ENCODE measurements at places on chromosomes 16 and 17.

GRCh38 chr17:31089471-31089870 is 5.3 kb upstream of the NF1 start:
- no peak for DNase-seq

DNA sequence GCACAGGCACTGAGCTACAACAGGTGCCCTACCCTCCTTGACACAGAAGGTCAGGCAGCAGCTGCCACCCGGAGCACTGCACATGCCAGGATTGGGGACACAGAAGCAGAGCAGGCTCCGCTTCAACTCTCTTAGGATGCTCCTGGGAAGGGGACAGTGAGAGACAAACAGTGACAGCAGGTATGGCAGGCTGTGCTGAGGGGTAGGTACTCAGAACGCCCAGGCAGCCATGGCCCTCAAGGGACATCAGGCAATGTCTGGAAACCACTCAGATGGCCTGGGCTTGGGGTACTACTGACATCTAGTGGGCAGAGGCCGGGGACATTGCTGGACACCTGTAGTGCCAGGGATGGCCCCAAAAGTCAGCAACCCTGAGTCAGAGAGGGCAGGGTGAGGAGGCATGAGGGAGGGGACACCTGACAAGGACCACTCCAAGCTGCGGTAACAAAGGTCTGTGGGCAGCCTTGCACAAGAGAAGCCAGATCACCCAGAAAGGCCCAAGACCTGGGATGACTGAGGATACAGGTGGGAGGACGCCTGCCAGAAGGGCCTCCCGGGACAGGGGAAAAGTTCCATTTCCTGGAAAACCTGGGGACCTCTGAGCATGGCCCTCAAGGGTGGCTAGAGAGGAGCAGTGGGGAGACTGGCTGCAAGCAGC is 21.2 kb downstream of the PEMT start:
- DNase-seq: peak; percentile 43

GRCh38 chr16:1145383-1146100 is 7.4 kb upstream of the CACNA1H start:
- no peak for DNase-seq

GRCh38 chr17:79923974-79924638 is 84.9 kb upstream of the CBX4 start:
- DNase-seq: peak; percentile 59

DNA sequence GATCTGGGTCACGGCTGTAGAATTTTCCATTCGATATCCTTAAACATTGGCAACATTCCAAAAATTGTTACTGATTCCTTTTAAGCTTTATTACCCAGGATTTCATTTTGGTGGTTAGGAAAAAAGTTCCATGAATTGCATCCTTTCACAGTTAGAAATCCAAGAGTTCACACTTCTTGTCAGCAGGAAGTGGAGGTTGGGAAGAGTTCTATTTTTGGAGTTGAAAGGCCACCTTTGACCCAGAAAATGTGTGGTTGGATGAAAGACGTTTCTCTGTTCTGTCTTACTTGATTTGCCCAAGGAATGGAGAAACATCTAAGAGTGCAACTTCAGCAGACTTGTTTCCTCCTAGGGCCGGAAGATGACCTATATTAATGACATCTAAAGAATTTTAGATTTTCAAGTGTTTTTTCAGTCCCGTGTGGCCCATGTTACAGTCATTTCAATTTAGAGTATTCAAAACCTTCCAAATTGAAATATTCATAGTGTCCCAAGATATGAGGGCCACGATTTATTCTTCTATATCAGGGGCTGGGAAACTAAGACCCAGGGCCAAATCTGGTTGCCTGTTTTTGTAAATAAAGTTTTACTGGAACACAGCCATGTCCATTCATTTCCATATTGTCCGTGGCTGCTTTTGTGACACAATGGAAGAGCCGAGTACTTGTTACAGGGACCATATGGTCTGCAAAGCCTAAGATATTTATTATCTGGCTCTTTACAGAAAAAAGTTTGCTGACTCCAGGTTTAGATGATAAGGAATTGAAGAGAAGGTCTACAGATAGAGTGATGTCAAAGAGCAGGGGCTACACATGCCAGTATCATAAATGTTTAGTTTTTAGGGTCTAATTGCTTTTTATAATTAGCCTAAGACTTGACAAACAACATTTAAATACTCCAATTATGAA is 50.2 kb downstream of the CDK5R1 start:
- DNase-seq: no peak

DNA sequence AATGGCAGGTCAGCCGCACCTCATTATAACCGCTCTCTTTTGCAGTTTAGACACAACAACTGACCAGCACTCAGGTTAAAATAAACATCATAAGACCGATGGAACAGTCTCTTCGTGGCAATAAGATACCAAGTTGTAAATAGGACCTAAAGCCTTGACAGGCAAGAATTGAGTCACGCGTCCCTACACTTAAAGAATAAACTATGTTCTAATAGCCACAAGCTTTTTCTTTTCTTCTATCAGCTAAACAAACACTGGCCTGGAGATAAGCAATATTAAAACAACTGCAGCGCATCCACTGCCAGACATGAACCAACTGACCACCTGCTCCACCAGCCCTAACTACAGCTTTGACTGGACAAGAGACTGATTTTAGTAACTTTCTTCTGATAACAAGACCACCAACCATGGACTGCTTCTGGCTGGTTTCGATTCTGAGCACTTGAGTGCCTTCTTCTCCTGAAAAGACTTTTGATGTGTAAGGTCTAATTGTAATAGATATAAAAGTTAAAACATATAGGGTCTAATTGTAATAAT is 17.5 kb downstream of the SLFN12L start:
- no peak for DNase-seq

DNA sequence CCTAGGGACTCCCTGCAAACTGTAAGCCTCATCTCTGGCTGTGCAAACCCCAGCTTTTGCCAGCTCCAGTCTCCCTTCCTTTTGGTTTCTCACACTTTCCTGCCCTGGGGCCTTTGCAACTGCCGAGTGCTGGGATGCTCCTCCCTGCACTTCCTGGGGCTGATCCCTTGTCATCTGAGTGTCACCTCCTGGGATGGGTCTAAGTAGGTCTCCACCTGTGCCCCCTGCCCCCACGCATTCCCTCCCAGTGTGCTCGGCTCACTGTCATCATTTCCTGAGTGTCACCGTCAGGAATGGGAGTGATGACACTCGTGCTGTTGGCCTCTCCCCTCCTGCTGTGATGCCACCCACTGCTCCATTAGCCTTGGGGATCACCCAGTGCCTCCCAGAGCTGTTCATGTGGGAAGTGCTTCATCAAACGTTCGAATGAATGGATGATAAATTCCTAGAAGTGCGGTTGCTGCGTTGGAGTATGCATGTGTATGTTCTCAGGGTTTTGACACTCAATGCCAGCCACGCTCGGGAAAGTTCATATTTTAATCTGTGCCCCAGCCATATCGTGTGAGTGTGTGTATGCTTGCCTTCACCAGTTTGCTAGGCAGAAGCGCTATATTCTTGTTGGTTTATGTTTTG is 189.9 kb downstream of the NTN1 start:
- DNase-seq: no peak

DNA sequence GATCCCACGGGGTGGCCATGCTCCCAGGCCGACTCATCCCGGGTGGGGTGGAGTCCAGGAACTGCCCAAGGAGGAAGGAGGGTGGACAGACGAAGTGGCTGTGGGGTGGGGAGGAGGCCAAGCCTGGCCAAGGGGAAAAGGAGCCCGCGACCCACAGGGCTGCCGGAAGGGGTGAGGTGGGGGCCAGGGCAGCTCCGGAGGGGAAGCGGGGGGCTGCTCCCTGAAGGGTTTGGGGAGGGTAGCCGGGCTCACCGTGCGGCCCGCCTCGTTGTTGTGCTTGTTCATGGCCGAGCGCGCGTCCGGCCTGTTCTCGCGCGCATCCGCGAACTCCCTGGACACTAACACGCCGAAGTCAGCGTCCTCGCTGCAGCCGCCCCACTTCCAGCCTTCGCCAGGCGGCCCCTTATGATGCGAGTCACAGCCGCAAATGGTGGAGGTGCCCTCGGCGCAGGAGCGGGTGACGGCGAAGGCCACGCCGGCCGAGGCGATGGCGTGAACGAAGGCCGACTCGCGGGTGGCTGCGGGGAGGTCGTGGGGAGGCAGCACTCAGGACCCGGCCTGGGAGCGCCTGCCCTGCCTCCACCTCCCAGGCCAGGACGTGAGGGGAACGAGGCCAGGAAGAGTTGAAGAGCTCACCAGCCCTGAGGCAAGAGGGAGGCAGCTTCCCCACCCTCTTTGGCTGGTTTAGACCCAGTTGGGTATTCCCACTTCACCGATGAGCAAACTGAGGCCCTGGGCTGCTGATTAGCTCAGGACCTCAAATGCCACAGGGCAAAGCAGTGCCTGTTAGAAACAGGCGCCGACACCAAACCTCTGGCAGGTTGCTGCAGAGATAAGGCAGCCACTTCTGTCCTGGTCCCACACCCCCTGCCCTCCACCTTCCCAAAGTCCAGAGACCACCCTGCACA is 48.7 kb downstream of the WNT3 start:
- no peak for DNase-seq

DNA sequence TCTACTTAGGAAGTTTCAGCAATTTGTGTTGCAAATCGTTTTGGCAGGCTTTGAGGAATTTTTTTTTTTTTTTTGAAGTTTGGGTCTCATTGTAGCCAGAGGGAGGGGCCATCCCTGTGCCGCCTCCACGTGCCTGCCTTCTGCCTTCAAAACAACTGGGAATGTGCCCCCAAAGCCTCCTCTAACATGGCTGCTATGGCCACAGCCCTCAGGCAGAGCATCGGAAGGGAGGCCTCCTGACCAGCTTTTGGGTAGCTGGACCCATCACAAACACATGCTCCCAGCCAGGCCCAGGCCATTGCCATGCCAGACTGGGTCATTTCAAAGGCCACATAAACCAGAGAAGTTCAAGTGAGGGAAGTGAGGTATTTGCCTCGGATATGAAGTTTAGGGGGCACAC is 21.5 kb downstream of the C16orf82 start:
- no peak for DNase-seq

DNA sequence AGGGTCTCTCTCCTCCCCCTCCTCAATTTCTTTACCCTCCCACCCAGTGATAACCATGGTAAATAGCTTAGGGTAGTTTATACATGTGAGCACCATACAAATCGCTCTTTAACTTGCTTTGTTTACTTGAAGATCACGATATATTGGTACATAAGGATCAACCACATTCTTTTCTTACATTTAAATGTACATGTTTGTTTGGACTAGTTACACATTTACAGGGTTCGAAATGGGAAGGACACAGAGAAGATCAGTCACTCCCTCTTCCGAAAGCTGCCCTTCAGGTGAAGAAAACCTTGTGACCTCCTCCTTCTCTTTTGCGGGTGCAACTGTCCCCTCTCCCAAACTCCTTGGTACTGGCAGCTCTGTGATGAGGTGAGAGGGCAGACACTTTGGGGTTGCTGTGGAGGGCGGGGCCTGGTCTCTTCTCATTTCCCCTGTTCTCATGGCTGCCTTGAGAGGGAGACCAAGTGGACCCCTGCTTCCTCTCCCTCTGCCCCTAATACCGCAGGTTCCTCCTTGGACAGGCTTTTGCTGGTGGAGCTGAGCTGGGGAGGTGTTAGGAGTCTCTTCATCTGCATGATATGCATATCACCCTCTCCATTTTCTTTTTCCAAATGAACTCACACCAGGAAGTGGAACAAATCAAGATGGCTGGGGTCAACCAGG is 4.7 kb upstream of the PIK3R6 start:
- no peak for DNase-seq

DNA sequence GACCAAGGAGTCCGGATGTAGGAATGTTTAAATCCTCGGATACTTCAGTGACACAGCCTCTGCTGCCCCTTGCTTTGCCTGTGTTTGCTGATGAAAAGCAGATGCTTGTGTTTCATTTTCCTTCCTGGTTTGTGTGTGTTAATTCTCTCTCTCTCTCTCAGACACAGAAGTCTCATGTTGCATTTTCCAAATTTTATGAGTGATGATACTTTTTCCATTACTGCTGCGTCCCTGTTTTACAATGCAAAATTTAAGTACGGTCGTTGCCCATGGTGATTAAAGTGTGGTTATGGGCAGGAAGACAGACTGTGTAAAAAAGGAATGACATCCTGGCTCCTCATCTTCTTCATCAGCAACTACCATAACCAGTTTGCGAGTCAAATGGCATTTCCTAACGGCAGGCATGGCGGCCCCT is 5.7 kb downstream of the RMI2 start:
- DNase-seq: no peak

DNA sequence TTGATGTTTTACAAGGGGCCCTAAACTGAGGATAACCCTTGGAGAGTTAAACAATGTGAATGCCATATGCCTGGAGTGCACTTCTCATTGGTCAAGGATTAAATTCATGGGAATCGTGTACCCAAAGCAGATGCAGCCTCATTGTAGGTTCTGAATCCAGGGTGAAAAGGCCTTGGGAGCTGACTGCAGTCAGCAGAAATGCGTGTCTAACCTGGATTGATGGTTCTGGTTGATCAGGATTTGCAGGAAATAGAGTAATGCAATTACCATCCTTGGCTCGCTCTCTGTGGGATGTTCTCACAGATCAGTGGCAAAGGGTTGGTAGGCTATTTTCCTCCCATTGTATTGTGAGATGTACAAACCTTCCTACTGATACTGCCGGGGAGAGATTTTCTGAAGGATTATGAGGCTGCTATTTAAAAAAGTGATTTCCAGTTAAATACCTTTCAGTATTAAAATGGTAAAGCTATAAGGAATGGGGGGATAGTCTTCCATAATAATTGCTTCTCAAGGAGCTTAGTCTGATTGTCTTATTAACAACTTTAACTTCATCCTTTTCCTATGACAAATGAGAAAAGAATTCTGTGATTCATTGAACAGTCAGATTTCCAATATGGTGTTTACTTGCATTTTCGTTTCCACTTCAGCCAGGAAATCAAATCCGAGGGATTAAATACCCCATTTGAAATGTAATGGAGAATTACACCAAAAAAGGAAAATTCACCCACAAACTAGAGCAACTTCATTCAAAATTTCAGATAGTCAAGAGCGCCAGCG is 1028.1 kb upstream of the EEF2KMT start:
- no peak for DNase-seq

DNA sequence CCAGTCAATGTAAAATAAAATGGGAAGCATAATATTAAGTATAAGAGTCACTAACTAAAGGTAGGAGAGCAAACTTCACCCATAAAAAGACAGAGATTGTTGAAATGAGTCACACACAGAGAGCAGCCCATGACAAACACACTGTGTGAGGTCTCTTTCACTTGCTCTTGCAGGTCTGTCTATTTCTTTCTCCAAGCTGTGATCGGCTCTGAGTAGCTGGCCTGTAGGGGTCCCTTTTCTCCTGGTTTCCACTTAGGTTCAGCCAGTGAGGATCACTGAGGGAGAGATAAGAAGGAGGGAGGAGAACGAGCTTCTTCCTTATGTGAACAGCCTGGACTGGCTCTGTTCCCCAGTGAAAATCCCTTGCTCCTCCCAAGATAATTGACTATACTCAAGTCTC is 133.7 kb upstream of the HS3ST3A1 start:
- peak; percentile 24 for DNase-seq

Measured in SK-N-DZ (cell line).